ENCODE measurements at places on chromosomes 5 and 9.

DNA sequence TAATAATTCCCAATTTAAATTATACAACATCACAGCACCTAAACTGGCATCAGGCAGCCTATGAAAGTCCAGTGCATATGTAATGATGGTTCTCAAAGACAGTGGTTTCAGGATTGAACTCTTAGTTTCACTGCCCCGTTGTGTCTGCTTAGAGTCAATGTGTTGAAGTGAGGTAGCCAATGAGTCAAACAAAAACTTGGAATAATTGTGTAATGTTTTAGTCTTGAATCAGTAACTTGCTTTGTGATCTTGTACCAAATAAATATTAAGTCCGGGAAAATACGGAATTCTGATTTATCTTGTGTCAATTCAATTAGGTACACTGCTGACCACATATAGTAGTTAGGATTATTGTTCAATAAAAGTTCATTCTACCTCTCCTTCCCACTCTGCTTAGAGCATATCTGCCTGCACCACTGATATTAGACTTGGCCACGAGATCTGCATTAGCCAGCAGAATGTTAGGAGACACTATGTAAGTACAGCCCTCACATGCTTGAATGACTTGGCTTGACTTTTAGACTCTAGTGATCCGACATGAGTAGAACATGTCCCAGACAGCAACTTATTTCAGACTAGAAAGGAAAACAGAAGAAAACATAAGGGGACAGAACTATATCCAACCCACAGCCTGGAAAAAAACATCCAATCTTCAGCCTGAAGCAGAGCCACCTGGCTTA lies 441.5 kb upstream of the PTGER4 start:
- DNase-seq: no peak

GRCh38 chr5:180910735-180911134 lies 11.8 kb downstream of the BTNL8 start:
- DNase-seq: no peak

DNA sequence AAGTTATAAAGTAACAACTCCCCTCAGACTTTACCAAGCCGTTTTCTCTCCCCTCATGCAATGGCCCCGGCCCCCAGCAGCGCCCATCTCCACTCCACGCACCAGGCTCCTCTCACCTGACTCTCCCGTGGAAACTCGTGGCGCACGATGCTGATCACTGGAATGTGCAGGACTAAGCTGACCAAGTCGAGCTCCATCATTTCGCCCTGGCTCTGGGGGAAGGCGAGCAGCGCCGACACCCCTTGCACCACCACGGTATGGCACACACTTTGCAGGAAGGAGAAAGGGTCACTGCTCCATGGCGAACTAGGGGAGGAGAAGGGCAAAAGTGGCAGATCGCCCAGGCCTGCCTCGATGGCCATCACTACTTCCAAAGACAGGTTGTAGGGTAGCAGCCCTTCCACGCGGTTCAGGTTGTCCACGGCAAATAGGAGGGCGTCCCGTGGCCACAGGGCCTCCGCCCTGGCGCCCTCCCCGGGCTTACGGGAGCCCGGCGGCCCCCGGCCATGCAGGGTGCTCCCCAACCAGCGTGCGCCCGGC lies 1.2 kb downstream of the GRIN3A start:
- DNase-seq: no peak

DNA sequence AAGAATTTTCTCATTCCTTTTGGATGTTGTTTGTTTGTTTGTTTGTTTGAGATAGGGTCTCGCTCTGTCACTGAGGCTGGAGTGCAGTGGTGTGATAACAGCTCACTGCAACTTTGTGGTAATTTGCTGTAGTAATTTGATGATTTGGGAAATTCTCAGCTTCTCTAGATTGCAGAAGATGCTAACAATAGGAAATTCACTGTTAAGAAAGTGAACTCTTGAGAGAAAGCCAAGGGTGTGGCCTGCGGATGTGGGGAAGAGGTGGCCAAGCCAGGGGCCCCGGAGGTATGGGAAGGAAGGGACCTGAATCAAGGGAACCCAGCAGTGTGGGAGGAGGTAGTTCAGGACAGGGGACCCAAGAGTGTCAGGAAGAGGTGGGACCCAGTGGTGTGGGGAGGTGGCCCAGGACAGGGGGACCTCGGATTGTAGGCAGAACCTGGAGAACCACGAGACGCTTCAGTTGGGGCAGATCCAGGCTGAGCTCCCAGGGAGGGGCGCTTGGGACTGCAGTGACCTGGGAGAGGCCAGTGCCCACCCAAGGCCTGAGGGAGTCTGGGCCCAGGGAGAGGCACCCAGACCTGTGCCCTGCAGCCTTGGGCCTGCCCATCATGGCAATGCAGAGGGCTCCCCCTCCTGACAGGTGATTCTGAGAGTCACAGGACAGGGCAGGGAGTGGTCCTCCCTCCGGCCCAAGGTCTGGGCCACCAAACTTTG lies 5.6 kb upstream of the LCN2 start:
- DNase-seq: no peak

DNA sequence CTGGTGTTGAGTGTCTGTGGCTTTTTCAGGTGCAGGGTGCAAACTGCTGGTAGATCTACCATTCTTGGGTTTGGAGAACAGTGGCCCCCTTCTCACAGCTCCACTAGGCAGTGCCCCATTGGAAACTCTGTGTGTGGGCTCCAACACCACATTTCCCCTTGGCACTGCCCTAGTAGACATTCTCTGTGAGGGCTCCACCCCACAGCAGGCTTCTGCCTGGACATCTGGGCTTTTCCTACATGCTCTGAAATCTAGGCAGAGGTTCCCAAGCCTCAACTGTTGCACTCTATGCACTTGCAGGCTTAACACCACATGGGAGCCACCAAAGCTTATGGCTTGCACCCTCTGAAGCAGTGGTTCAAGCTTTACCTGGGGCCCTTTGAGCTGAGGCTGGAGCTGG lies 80.9 kb downstream of the BARX1 start:
- DNase-seq: no peak

- DNase-seq: no peak
Observed at GRCh38 chr9:92191801-92192200, 76.6 kb upstream of the SPTLC1 start.
